ENCODE measurements at places on chromosomes 5 and 9.

GRCh38 chr9:93830606-93831005, 124.5 kb downstream of the BARX1 start:
- DNase-seq, result no peak

DNA sequence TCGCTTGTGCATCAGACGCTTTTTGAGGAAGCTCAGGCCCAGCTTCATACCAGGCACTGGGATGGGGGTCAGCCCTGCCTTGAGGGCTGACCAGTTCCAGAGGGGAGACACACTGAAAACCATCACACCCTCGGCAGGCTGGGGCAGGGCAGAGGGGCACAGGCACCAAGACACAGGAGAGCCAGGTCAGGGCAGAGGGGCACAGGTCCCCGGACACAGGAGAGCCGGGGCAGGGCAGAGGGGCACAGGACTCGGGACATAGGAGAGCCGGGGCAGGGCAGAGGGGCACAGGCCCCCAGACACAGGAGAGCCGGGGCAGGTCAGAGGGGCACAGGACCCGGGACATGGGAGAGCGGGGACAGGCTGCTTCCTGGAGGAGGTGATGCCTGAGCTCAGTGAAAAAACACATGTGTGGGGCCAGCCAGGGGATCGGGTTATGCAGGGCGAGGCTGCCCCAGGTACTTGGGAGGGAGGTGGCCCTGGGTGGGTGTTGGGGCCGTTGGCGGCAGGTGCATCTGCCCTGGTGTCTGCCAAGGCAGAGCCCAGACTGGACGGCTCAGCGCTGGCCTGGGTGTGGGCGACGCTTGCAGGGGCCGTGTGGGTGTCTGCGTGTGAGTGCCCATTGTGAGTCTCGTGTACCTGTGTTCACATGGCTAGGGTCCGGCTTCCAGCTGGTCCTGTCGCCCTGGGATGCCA, 15.1 kb upstream of the SLC2A6 start:
- DNase-seq, result no peak

DNA sequence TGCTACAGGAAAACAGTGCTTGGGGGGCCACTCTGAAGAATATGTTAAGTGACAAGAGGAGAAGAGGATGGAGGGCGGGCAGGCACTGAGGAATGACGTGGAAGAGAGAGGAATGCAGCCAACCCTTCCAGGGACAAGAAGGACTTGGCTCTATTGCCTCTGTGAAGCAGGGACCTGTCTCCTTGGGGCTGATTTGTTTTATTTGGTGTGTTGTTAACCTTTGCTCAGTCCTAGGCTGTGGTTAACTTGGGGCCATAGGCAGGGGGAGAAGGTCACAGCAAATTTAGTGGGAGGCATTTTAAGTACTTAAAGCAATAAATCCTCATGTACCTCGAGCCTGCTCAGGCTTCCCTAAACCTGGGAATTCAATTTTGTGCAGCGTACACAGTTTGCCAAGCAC, 39.9 kb downstream of the KIF4B start:
- DNase-seq, result no peak

DNA sequence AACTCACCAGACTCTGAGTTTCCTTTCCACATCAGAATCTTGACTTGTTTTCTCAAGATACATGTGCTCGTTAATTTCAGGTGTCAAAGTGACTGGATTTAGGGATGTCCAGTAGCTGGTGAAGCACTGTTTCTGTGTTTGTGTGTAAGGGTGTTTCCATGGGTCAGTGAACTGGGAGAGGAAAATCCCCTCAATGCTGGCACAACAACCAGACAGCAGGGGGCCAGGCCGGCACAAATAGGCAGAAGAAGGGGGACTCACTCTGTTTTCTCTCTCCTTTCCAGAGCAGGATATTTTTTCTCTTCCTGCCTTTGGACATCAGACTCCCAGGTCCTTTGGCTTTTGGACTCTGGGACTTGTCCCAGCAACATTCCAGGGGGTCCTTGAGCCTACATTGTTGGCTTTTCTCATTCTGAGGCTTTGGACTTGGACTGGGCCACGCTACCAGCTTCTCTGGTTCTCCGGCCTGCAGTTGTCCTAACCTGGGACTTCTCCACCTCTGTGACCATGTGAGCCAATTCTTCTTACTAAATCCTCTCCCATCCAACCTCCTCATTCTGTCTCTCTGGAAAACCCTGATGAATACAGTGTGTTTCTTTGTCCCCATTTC, 144.0 kb downstream of the CAAP1 start:
- no peak for DNase-seq

GRCh38 chr5:175887463-175887862, 16.1 kb downstream of the CPLX2 start:
- no peak for DNase-seq

GRCh38 chr5:126119887-126120442, 303.2 kb upstream of the GRAMD2B start:
- no peak for DNase-seq

- DNase-seq, result no peak
Observed at GRCh38 chr9:91342575-91342974, 19.1 kb downstream of the AUH start.

- DNase-seq, result no peak
Observed at GRCh38 chr5:83038924-83039323, 38.3 kb downstream of the TMEM167A start.

DNA sequence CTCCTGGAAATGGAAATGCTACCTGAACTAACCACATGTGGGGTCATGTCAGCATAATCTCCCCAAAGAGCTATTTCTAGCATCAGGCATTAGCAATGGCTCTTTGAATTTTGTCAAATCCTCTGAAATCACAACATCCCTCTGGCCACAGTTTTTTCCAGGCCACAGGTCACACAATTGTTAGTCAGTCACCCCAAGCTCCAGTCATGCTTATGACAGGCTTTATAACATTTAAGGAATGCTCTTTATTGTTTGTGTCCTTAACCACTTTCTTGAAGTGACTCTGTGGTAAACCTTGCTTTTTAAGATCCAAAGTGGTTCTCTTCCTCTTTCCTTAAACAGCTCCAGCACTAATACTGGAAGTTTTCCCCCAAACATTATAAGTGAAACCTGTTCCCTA, 169.2 kb upstream of the HMHB1 start:
- no peak for DNase-seq

DNA sequence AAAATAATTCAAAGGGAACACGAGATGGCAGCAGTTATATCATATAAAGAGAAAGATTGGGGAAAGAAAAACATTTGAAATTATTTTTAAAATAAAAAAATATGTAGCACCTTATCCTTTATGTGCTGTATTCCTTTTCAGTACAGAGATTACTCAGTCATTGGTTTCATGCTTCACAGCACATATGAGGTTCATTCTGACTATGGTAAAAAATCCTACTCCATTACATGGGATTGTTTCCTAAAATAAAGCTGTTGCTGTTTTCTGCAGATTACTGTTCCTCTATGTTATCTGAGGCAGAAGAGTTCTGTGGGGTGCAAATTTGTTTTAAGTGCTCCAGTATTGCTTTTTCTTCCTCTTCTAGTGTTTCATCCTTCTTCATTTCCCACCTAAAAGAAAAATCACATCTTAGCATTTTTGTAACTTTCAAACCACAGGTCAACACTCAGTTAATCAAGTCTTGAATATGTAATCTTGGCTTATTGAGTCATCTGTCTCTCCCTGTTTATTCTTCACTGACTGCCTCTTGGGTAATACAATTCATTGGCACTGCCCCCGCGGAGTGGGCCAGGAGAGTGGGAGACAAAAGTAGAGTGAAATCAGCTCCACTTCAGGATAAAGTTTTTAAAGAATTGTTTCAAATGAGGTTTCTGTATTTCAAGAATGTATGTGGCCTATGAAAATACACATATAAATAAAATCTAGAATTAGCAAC, 412.5 kb upstream of the POU5F2 start:
- no peak for DNase-seq

DNA sequence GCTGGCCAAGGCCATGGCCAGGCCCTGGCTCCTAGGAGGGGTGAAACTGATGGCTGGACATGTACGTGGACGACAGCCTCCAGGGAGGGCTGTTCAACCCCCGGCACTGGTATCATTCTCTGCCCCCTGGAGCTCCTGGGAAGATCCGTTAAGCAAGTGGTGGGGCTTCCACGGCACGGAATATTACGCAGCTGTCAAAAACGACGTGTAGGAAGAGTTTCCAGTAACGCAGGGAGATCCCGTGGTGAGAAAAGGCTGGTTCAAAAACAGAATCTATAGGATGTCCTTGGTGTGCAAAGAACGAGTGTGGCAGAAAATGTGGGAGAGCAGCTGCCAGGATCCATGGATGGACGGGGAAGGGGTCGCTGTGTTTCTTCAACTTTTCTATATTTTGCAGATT, 36.3 kb upstream of the TMEM250 start:
- no peak for DNase-seq

- no peak for DNase-seq
Observed at GRCh38 chr5:163565931-163566608, 60.7 kb downstream of the MAT2B start.

GRCh38 chr9:125613141-125613540, 93.9 kb downstream of the MAPKAP1 start:
- no peak for DNase-seq

- DNase-seq, result peak; percentile 67
Observed at GRCh38 chr5:180071531-180072255, at the start of gene RNF130. RNF130 (minus strand) TSS chr5:180071759; CDS start chr5:180071702, 57 bp downstream.

GRCh38 chr9:35436933-35437332, 53.0 kb upstream of the RUSC2 start:
- no peak for DNase-seq

- DNase-seq, result no peak
Observed at GRCh38 chr9:119044806-119045205, 324.4 kb downstream of the BRINP1 start.

GRCh38 chr5:139654871-139655491, 6.8 kb downstream of the CXXC5 start:
- DNase-seq, result no peak

- no peak for DNase-seq
Observed at GRCh38 chr5:111337688-111338087, 113.5 kb downstream of the CAMK4 start.

DNA sequence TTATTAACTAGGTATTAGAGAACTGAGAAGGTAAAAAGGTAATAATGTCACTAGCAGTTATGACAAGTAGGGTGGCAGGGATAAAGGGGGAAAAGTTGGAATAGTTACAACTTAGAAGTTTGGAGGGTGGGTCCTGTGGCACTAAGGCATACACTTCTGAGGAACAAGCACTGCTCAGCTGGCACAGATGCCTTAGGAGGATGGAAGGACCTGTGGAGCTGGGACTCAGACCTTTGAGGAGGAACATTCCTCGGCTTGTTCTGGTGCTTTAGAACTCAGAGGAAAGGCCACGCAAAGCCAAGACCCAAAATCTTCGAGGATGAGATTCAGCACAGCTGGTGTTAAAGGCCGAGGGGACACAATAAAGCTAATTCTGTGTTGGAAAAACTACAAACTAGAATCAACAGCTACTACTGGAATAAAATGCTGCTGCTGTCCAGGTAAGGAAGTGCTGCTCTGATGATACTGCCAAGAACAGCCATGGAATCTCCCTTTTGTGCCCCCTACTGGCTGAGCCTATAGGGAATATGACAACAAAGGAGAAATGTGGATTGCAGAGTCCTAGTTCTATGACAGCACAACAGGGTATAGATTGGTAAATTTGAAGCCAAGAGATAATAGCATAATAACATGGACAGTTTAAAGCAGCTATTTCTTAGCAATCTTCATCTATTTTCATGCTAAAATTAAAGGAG, 126.7 kb downstream of the SLC25A46 start:
- DNase-seq, result no peak

- DNase-seq, result no peak
Observed at GRCh38 chr5:171957591-171958251, 48.7 kb downstream of the FBXW11 start.

GRCh38 chr9:83981126-83981871, 694 bp downstream of the RMI1 start:
- DNase-seq, result no peak

DNA sequence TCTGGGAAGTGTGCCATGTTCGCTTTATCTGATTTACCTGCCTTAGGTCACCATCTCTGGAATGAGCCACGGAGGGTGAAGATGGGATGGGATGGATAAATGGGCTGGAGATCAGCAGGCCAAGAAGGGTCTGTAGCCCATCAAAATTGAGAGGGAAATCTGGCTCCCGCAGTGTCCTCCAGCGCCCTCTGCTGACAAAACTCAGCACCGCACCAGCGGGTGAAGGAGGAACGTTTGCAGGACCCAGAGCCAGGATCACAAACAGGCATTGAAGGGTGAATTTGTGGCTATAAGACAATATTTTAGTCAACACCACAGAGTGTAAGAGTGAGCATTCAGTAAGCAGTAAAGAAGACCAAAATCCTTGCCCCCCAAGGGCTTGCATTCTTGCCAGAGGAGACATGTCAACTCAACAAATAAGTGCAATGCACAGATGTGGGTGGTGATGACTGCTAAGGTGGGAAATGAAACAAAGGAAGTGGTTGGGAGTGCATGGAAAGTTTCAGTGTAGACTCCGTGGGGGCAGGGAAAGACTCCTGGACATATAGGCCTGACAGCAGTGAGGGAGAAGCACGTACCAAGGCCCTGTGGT, 124.4 kb downstream of the TENT4A start:
- DNase-seq, result no peak

All from stimulated activated CD8-positive, alpha-beta memory T cell treated with anti-CD3 and anti-CD28 coated beads, Interleukin-4, amount 100 ng/mL, for 1 hour (primary cell).